SJCRH30 (cell line): ENCODE measurements at places on chromosomes 5 and 9. TPM values are rescaled to one million over a fixed set of nuclear protein-coding genes. Genes with fewer than 3 reads are reported as not detected.

Gene TDRD7
- 2.4 and 2.5 TPM in 2 replicates for total RNA-seq

Gene NRARP
- 0.89 and 1.0 TPM in 2 replicates for total RNA-seq

Gene ANGPTL2
- 21.1 and 21.3 TPM in 2 replicates for total RNA-seq

Gene STRBP
- total RNA-seq: 33.8 and 40.5 TPM in 2 replicates

- peaks cover 29% of the 10 kb centered on the region for H3K4me1 ChIP-seq
- H3K36me3 ChIP-seq: no peaks in the 10 kb centered on the region
- DNase-seq: peak; percentile 5
- H3K27me3 ChIP-seq: no peaks in the 10 kb centered on the region
These were observed 243.7 kb downstream of the PIK3R1 start for GRCh38 chr5:68459093-68459809.

- H3K36me3 ChIP-seq: no peaks in the 10 kb centered on the region
- no peak overlapping the region for H3K27ac ChIP-seq
- peaks cover 16% of the 10 kb centered on the region for H3K27me3 ChIP-seq
- H3K4me3 ChIP-seq: no peak overlapping the region
These were observed 37.0 kb upstream of the CRB2 start for GRCh38 chr9:123318961-123319421.

DNA sequence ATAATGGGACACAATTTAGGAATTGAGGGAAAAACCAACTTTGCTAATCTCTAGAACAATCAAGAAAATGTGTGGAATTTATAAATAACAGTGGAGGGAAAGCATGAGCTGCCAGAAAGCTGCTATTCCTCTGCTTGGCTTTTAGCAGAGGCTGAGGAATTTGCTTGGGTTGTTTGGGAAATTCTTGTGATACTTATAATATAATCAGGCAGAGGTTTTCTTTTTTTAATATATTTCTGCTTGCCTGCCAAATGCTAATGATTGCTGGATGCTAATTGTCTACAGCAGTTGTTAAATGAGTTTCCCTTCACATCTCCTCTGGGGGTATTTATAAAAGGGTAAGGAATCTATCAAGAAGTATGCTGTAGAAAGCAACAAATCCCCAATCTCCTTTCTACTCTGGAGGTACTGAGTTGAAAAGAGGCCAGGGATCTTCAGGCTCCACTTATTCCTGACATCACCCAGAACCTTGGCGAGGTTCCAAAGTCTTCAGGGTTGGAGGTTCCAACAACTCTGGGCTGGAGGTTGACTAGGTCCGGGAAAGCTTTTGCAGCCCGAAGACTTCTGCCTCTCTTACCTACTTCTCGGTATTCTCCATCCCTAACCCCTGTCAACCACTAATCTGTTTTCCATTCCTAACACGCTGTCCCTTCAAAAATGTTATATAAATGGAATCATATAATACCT, 60.4 kb upstream of the TMED7 start:
- no peak overlapping the region for H3K4me3 ChIP-seq
- no peaks in the 10 kb centered on the region for H3K36me3 ChIP-seq
- no peaks in the 10 kb centered on the region for H3K27me3 ChIP-seq
- H3K4me1 ChIP-seq: no peaks in the 10 kb centered on the region
- peak; percentile 17 for DNase-seq

DNA sequence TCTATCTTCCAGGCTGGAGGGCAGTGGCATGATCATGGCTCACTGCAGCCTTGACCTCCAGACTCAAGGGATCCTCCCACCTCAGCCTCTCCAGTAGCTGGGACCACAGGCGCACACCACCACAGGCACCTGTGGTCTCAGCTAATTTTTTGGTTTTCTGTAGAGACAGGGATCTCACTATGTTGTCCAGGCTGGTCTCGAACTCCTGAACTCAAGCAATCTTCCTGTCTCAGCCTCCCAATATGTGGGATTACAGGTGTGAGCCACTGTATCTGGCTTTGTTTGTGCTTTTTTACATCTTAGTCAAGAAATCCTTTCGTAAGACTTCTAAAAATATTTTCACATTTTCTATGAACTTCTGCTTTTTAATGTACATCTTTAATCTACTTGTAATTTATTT, 116.9 kb downstream of the DENND1A start:
- no peak overlapping the region for H3K27ac ChIP-seq
- no peak overlapping the region for H3K4me3 ChIP-seq
- no peak for DNase-seq
- H3K27me3 ChIP-seq: no peaks in the 10 kb centered on the region
- H3K4me1 ChIP-seq: peaks cover 7% of the 10 kb centered on the region
- H3K36me3 ChIP-seq: no peaks in the 10 kb centered on the region

- H3K4me1 ChIP-seq: no peaks in the 10 kb centered on the region
- no peaks in the 10 kb centered on the region for H3K27me3 ChIP-seq
- DNase-seq: no peak
- H3K27ac ChIP-seq: no peak overlapping the region
- no peak overlapping the region for H3K4me3 ChIP-seq
These were observed 184.0 kb downstream of the MED10 start for GRCh38 chr5:6194261-6194875.

DNA sequence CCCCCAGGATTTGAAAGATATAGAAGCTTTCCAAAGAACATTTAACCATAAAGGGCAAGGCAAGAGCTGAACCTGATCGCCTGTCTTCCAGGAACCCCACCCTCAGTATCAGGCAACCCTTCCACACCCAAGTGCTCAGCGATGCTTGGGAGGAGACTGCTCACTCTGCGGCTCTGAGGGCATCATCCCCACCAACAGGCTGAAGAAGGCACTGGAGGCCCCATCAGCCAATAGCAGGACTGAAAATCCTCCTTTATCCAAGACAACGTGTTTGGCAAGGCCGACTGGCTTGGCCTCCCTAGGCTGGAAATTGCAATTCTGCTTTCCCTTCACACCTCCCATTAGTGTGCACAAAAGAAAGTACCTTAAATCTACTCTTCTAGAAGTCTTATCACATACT, 1.4 kb upstream of the PPP2CA start:
- H3K36me3 ChIP-seq: peaks cover 14% of the 10 kb centered on the region
- H3K4me1 ChIP-seq: no peaks in the 10 kb centered on the region
- peak; percentile 12 for DNase-seq
- no peaks in the 10 kb centered on the region for H3K27me3 ChIP-seq
- H3K4me3 ChIP-seq: no peak overlapping the region
- H3K27ac ChIP-seq: no peak overlapping the region

GRCh38 chr9:23526806-23527205, 299.2 kb downstream of the ELAVL2 start:
- DNase-seq: peak; percentile 22
- no peak overlapping the region for H3K27ac ChIP-seq
- no peaks in the 10 kb centered on the region for H3K36me3 ChIP-seq
- H3K4me3 ChIP-seq: no peak overlapping the region
- H3K27me3 ChIP-seq: no peaks in the 10 kb centered on the region

- no peaks in the 10 kb centered on the region for H3K27me3 ChIP-seq
- peak overlapping the region; percentile 64 for H3K27ac ChIP-seq
- DNase-seq: peak; percentile 85
- peak overlapping the region; percentile 71 for H3K4me3 ChIP-seq
- H3K36me3 ChIP-seq: no peaks in the 10 kb centered on the region
These were observed 597 bp upstream of the TMEM250 start for GRCh38 chr9:136119061-136119882.

GRCh38 chr5:92553326-92553725, 1027.7 kb downstream of the NR2F1-AS1 start:
- H3K4me3 ChIP-seq: no peak overlapping the region
- H3K27ac ChIP-seq: no peak overlapping the region; the same call in 1 of the 2 replicates
- H3K27me3 ChIP-seq: no peaks in the 10 kb centered on the region
